ENCODE measurements at places on chromosomes 1 and 21. TPM values are rescaled to one million over a fixed set of nuclear protein-coding genes. Genes with fewer than 3 reads are reported as not detected.

DNA sequence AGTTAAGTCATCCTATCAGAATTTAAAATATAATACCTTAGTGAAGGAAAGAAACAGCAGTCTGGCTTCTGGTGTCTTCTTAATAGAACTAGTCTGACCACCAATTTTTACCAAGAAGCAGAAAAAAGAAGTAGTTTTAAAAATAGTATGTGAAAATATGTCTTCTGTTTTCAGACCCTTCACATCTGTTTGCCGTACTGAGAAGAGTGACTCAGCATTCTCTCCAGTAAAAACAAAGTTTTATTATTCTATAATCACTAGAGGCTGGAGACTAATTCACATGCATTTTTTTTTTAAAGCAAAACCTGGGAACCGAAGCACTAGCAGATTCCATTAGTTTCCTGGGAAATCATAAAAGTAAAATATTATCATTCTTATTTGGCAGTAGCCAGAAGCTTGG lies 163.8 kb downstream of the COL24A1 start:
- no peak overlapping the region for H3K4me3 ChIP-seq
- H3K27ac ChIP-seq, result no peak overlapping the region
- H3K4me1 ChIP-seq, result no peaks in the 10 kb centered on the region
- H3K27me3 ChIP-seq, result no peaks in the 10 kb centered on the region
- no peaks in the 10 kb centered on the region for H3K36me3 ChIP-seq
- no peak for DNase-seq

The FCAMR gene
- total RNA-seq, result not detected

GRCh38 chr1:59017501-59018231 lies 233.8 kb upstream of the JUN start:
- H3K27me3 ChIP-seq, result no peaks in the 10 kb centered on the region
- peaks cover 15% of the 10 kb centered on the region for H3K4me1 ChIP-seq
- H3K4me3 ChIP-seq, result no peak overlapping the region
- no peak for DNase-seq
- H3K36me3 ChIP-seq, result no peaks in the 10 kb centered on the region

The KIAA1614 gene
- total RNA-seq, result 0.72 TPM

The LAMC2 gene
- 16.0 TPM for total RNA-seq

- no peak overlapping the region for H3K27ac ChIP-seq
- H3K4me3 ChIP-seq, result no peak overlapping the region
- DNase-seq, result no peak
- peaks cover 13% of the 10 kb centered on the region for H3K4me1 ChIP-seq
- no peaks in the 10 kb centered on the region for H3K27me3 ChIP-seq
- H3K36me3 ChIP-seq, result no peaks in the 10 kb centered on the region
Measured at GRCh38 chr1:42372796-42373195, 7.8 kb upstream of the RIMKLA start.

DNA sequence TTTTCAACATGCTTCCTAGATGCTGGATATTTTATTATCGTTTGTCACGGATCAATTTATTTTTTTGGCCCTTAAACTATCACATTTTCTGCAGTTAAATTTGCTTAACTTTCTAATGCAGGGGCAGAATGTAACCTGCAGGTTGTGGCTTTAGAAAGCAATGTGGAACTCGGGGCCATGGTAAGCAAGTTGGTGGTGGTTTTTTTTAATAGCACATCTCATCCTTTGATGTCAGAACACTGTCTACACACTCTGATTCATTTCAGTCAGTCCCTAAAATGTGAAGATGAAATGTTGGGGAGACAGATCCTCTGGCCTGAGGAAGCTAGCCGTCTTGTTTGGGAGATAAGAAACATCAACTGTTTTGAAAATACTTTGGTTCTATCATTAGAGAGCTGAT lies 89.5 kb downstream of the GALNT2 start:
- no peaks in the 10 kb centered on the region for H3K36me3 ChIP-seq
- H3K4me1 ChIP-seq, result peaks cover 12% of the 10 kb centered on the region
- no peak overlapping the region for H3K27ac ChIP-seq
- no peak overlapping the region for H3K4me3 ChIP-seq

DNA sequence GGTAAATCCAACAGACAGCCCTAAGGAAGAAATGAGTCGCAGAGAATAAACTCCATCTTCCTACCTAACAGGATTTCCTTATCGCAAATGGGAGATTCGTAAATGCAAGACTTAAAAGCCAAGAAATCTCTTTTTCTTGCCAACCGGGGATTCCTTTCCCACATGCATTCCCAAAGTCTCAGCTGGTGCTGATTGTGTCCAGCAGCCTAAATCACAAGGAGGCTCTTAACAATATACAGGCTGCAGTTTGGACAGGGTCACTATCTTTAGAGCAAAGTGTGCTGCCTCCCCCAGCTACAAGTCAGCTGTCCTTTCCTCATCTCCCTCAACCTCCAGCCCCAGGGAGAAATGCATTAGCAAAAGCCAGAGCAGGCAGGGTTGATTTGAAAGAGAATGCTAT lies 189.8 kb upstream of the PLXNA2 start:
- H3K36me3 ChIP-seq, result no peaks in the 10 kb centered on the region
- no peaks in the 10 kb centered on the region for H3K27me3 ChIP-seq
- no peak for DNase-seq

- no peak for DNase-seq
- H3K4me3 ChIP-seq, result no peak overlapping the region
- no peaks in the 10 kb centered on the region for H3K4me1 ChIP-seq
- H3K27ac ChIP-seq, result no peak overlapping the region
Measured at GRCh38 chr1:230679192-230679591, 34.7 kb downstream of the AGT start.

The ARMH1 gene
- total RNA-seq, result not detected

DNA sequence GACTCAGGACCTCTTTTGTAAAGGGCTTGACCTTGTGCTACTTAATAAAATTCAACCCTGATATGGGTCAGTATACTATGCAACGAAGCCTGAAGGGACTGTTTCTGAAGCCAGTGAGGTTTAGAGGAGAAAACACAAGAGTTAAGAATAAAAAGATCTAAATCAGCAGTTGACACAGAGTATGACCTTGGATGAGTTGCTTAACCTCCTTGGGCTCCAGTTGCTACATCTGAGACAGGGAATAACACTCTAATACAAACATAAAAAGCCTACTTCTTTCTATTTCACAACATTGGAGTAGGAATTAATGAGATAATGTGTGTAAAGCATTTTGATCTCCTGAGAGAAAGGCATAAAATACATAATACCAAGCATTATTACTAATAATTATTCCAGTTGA lies 882.4 kb upstream of the ADGRL2 start:
- no peak overlapping the region for H3K4me3 ChIP-seq
- no peak overlapping the region for H3K27ac ChIP-seq
- H3K27me3 ChIP-seq, result no peaks in the 10 kb centered on the region

The SNRPE gene
- total RNA-seq, result 14.2 TPM

The LRRC38 gene
- total RNA-seq, result not detected

GRCh38 chr1:91714867-91715381 lies 171.0 kb downstream of the TGFBR3 start:
- DNase-seq, result no peak
- H3K36me3 ChIP-seq, result peaks cover 14% of the 10 kb centered on the region
- no peak overlapping the region for H3K4me3 ChIP-seq
- no peaks in the 10 kb centered on the region for H3K27me3 ChIP-seq

The COL6A1 gene
- 55.3 TPM for total RNA-seq

DNA sequence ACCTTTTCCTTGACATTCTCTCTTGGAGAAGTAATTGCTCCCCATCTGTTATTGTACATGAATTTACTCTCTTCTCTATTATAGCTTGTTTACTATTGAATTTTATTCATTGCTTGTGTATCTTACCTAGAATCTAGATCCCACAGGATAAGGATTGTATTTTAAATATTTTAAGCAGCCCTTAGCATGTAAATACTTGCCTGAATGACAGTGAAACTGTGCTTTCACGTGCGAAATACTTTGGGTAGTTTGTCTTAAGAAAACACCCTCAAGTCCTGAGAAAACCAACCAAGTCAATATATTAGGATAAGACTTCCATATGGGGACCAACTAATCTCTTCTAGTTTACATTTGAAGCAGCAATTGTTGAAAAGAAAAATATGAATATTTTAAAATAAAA lies 15.3 kb downstream of the ARPC5 start:
- no peaks in the 10 kb centered on the region for H3K4me1 ChIP-seq
- H3K36me3 ChIP-seq, result no peaks in the 10 kb centered on the region
- no peak for DNase-seq
- no peak overlapping the region for H3K4me3 ChIP-seq

- DNase-seq, result no peak
- H3K4me1 ChIP-seq, result peaks cover 4% of the 10 kb centered on the region
- H3K27me3 ChIP-seq, result no peaks in the 10 kb centered on the region
Measured at GRCh38 chr1:113055570-113055969, 17.4 kb upstream of the LRIG2 start.

The ELK4 gene
- 15.9 TPM for total RNA-seq

DNA sequence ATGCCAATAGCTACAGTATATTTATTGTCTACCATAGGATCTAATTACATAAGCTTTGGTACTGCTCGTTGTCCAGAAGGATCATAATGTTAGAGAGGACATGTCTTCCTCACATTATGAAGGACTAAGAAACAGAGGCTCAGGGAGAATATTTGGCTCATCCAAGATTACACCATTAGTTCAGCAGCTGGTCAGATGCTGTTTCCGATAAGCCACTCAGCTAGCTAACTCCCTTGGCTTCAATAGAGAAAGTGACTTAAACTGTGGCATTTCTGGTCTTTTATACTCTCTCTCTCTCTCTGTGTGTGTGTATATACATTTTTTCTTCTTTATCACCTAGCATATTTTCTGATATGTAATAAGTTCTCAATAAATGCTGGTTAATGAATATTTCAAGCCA lies 70.4 kb downstream of the DDR2 start:
- no peak for DNase-seq
- H3K36me3 ChIP-seq, result no peaks in the 10 kb centered on the region
- no peaks in the 10 kb centered on the region for H3K27me3 ChIP-seq
- no peak overlapping the region for H3K27ac ChIP-seq
- peaks cover 33% of the 10 kb centered on the region for H3K4me1 ChIP-seq

The PTGFR gene
- total RNA-seq, result not detected

DNA sequence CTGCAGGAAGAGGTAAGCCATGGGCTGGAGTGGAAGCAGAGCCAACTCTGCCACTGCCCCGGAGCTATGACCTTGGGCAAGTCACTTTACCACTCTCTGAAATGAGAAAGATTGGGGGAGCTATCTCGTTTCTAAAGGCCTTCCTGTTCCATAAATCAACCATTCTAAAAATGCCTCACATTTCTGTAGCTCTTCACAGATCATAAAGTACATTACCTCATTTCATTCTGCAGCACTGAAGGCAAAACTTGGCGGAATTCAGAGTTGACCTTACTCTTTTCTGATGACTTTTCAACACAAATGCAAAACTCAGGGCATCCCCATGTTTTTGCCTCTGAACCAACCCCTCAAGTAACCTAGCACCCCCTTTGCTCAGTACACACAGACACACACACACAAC lies 404.0 kb upstream of the NFIA start:
- no peak for DNase-seq
- H3K4me1 ChIP-seq, result no peaks in the 10 kb centered on the region
- no peaks in the 10 kb centered on the region for H3K36me3 ChIP-seq
- no peaks in the 10 kb centered on the region for H3K27me3 ChIP-seq
- H3K4me3 ChIP-seq, result no peak overlapping the region

GRCh38 chr21:45726438-45726837 lies 82.9 kb downstream of the PCBP3 start:
- H3K36me3 ChIP-seq, result no peaks in the 10 kb centered on the region
- H3K4me1 ChIP-seq, result no peaks in the 10 kb centered on the region
- no peaks in the 10 kb centered on the region for H3K27me3 ChIP-seq
- no peak overlapping the region for H3K4me3 ChIP-seq
- H3K27ac ChIP-seq, result no peak overlapping the region

DNA sequence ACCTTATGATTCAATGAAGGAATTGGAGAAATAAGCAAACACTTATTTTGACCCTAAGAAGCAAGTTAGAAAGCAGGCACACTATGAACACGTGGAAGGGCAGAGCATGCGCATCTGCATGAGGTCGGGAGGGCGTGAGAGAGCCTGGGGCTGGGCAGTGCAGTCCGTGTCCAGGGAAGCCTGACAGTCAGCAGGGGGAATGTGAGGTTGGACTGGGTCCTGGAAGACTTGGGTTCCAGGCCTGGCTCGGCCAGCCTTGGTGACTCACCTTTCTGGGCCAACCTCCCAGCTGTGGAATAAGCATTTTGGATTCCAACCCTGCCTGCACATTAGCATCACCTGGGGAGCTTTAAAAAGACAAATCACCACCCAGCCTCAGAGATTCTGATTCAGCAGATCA lies 26.6 kb upstream of the LMX1A start:
- H3K27ac ChIP-seq, result no peak overlapping the region
- no peak for DNase-seq
- H3K4me1 ChIP-seq, result peaks cover 22% of the 10 kb centered on the region
- no peaks in the 10 kb centered on the region for H3K36me3 ChIP-seq

The GBP4 gene
- total RNA-seq, result 3.0 TPM

DNA sequence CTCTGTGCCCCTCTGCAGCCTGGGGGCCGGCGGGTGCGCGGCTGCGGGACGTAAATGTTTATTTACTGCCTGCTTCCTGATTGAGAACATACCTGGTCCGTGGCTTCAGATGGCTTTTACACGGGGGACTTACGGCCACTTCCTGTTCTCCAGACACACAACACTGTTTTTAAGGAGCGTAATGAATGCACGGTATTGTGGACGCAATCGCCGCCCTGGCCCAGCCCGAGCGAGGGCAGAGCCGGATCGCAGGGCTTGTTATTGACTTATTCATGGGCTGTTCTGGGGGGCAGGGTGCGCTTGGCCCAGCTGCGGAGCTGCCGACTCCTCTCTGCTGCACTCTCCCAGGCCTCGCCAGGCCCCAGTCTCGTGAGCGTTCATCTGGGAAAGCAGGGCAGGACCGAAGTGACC lies 52.8 kb upstream of the ACTRT2 start:
- no peaks in the 10 kb centered on the region for H3K27me3 ChIP-seq
- DNase-seq, result no peak
- no peaks in the 10 kb centered on the region for H3K4me1 ChIP-seq

DNA sequence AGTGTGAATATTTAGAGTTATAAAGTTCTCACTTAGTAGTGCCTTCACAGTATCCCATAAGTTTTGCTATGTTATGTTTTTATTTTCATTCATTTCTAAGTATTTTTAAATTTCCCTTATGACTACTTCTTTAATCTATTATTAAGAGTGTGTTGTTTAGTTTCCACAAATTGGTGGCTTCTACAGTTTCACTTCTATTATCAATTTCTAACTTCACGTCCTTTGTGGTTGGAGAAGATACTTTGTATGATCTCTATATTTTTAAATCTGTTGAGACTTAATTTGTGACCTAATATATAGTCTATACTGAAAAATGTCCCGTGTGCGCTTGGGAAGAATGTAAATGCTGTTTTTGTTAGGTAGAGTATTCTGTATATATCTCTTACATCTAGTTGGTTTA lies 11.7 kb downstream of the CHIA start:
- no peak overlapping the region for H3K4me3 ChIP-seq
- H3K4me1 ChIP-seq, result no peaks in the 10 kb centered on the region
- no peaks in the 10 kb centered on the region for H3K27me3 ChIP-seq
- no peak for DNase-seq
- H3K27ac ChIP-seq, result no peak overlapping the region

All from esophagus squamous epithelium (tissue), 5 donors.